ENCODE measurements at places on chromosomes 7 and 10. TPM values are rescaled to one million over a fixed set of nuclear protein-coding genes. Genes with fewer than 3 reads are reported as not detected.
A peak's percentile ranks its signal among the peaks of the same experiment; 100 is the strongest.

DNA sequence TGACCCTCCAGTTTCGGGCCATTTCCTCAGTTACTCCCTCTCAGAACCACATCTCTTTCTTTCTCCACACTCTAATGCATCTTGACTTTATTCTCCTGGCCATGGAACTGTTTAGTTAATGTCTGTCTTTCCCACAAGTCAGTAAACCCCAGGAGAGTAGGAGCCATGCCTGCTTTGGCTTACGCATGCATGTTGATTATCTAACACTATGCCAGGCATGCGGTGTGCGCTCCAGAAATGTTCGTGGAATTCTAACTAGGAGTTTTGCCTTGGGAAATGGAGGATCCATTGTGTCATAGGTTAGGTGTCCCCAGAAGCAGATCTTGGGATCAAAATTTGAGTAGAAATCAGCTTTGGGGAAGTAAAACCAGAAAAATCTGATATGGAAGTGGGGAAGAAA, 308.9 kb downstream of the GRID1 start:
- no peak for DNase-seq

DNA sequence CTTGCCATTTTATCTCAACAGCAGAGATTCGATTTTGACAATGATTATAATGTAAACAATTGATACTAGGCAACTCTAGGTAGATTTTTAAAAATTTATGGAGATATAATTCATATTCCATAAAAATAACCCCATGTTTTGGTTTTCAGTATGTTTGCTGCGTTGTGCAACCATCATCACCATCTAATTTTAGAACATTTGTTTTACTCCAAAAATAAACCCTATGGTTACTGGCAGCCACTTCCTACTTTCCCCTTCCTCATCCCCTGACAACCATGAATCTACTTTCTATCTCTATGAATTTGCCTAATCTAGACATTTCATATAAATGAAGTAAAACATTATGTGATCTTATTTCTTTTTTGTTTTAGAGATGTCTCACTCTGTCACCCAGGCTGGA, 401.9 kb downstream of the THSD7A start:
- no peak for DNase-seq

- DNase-seq, result no peak
Measured at GRCh38 chr10:33533612-33534011, 199.1 kb upstream of the NRP1 start.

DNA sequence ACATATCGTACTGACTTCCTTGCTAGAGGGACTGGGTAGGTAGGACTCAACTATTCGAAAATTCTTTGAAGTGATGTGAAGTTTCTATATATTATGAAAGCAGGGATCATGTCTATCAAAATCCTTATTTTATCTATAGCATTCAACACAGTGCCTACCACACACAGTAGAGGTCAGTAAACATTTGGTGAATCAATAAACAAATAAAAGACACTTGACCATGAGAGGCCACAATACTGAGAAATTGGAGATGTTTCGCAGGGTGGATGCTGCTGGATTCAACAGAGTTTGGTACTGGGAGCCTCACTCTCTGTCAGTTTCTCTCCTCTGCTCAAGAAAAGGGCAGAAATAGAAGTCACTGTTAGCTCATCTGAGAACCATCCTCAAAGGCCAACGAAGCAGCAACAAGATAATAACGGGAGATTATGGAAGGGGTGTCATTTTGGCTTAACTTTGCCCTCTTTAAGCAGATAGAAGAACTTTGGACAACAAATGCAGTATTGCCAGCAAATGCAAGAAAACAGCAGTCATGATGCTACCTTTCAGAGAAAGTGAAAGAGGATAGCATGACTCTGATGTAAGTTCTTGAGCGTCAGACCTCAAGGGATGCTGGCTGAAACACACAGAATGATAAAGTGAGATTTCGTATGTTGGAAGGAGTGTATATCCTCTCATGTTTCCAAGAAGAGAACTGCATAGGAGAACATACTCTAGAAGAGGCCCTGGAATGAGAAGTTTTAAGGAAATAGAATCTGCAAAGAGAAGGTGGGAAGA, 107.6 kb downstream of the SEMA3E start:
- no peak for DNase-seq

DNA sequence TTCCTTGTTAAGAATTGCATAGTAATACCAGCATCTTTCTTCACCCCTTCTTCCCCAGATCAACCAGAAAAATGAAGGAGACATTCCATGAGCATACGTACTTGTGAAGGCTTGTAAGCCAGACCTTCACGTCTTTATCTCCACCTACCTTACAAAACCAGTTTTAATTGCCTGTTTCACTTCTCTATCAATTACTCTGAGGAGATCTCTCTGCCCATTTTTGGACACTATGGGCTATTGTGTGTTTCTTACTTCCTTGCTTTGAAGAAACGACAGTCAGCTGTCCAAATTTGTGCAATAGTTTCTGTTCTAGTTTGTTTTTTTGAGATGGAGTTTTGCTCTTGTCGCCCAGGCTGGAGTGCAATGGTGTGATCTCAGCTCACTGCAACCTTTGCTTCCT, 349.7 kb upstream of the MBL2 start:
- DNase-seq, result no peak

DNA sequence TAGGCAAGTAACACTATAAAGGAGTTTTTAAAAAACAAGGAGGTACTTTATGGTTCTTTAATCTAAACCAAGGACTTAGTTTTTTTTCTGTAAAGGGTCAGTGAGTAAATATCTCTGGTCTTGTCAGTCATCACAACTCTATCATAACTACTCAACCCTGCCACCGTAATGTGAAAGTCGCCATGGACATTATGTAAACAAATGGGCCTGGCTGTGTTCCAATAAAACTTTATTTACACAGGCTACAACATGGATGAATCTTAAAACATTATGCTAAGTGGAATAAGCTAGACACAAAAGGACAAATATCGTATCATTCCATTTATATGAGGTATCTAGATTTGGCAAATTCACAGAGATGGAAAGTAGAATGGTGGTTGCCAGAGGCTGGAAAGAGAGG, 60.8 kb upstream of the SP4 start:
- peak; percentile 56 for DNase-seq

GRCh38 chr7:130926001-130926691, 192.1 kb upstream of the KLF14 start:
- no peak for DNase-seq

DNA sequence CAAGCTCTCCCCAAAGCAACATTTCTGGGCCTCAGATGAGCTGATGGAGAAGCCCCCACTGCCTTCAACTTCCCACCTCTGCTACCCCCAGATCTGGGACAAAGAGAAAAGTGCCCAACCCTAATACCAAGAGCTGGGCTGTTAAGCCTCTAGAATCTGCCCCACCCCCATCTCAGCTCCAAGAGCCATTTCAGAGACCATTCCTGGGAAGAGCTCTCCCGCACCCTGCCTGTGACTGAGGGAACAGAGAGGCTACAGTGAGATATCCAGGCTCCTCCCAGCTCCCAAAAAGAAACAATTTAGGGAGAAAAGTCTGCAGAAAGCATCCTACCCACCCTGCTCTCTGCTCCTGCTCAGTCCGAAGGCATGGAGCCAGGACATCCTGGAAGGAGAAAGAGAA, 2.5 kb upstream of the KCNH2 start:
- DNase-seq, result no peak

GRCh38 chr10:120960725-120961124, 109.6 kb downstream of the WDR11 start:
- DNase-seq, result no peak

DNA sequence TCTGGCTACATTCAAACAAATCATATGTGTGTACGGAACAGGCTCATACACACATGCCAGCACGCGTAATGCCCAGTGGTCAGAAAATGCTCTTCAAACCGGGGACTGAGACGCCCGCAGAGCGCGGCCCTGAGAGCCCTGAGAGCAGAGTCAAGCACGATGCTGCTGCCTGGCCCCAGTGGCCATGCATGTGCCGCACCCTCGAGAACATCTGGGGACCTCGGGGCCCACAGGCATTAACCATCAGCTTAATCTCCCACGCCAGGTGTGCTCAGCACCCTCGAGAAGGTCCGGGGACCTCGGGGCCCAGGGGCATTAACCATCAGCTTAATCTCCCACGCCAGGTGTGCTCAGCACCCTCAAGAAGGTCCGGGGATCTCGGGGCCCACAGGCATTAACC, 163.1 kb downstream of the PTPRN2 start:
- no peak for DNase-seq

DNA sequence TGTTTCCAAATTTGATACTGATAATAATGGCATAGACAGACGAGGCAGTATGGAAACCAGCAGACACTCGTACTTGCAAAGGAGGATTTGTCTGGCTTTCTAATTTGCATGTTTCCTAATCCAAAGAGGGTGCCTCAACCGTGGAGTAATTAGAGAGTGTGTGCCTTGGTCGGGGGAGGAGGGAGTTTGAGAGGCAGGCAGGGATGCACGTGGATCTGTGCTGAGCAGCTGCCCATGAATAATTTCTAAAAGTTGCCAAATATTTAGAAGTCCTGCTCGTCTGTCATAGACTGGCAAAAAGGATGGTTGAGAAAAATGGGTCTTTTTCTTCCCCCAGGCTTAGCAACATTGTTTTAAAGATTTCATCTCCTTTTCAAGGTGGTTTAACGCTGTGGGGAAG, 69.4 kb downstream of the PTPRE start:
- DNase-seq, result no peak

DNA sequence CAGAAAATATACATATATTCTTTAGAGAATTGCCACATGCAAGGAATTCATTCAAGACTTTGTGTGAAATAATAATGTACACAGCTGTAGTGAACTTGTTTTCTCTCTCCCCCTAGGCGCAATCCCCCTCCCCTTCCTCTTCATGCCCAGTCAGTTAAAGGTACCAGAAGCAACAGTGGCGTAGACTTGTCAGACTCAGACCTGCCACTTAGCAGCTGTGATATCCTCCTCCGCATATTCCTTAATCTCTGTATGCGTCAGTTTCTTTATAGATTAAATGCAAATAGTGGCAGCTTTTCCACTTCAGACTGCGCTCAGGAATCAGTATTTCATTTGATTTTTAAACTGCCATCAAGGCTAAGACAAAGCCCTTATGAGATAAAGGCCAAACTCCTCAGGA, 364.0 kb downstream of the GFRA1 start:
- no peak for DNase-seq

- no peak for DNase-seq
Measured at GRCh38 chr10:2048337-2048973, 311.1 kb upstream of the ADARB2 start.

DNA sequence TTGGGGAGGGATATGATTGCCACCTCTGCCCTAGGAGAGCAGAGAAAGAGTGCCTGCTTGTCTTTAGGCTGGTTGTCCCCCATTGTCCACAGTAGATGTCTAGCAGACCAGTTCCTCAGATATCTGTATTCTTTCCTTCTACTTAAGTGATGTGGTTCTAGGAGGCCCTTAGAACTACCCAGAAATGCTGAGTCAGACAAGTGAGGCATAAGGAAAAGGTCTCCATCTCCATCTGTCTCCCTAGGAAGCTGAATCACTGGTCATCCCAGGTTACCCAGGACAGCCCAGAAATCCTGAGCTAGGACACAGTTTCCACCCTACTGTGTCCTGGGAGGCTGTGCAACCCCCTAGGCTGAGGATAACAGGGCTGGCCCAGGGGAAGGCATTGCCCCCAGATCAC, 93.4 kb upstream of the INHBA start:
- DNase-seq, result no peak

- peak; percentile 81 for DNase-seq
Measured at GRCh38 chr10:125160856-125161706, 718 bp upstream of the CTBP2 start.

DNA sequence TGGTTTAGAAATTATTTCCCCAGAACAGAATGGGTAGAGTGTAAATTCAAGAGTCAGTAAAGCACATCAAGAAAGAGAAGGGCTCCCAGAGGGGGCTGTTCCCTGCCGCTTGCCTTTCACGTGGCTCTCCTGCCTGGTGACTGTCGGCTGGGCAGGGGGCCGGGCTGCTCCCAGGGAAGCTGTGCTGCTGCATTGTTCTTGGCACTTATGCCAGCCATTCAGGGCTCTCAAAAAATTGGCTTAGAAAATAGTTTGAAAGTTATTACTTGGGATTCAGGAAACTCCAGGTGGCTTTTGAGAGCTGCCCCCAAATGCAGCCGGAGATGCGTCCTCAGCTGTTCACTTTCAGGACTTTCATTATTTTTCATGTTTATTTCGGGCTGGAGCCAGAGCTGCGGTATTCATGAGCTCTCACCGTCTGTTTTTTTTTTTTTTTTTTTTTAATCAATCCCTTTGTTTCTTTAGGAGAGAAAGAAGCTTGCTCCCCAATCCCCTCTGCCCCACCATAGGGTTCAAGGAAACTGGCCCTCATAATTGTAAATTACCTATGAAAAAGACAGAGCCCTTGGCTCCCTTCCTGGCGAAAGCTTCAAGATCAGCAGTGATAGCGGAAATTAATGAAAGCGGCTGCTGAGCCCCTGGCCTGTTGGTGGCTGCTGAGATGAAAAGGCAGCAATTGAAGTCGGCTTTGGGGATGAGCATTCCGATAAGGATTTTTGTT, 94.1 kb downstream of the SORCS3 start:
- no peak for DNase-seq

GRCh38 chr10:22486431-22486830, 141.1 kb downstream of the SPAG6 start:
- no peak for DNase-seq

GRCh38 chr7:55245271-55245723, 119.8 kb upstream of the LANCL2 start:
- no peak for DNase-seq

GRCh38 chr7:17915796-17916195, 24.5 kb downstream of the SNX13 start:
- DNase-seq, result no peak

DNA sequence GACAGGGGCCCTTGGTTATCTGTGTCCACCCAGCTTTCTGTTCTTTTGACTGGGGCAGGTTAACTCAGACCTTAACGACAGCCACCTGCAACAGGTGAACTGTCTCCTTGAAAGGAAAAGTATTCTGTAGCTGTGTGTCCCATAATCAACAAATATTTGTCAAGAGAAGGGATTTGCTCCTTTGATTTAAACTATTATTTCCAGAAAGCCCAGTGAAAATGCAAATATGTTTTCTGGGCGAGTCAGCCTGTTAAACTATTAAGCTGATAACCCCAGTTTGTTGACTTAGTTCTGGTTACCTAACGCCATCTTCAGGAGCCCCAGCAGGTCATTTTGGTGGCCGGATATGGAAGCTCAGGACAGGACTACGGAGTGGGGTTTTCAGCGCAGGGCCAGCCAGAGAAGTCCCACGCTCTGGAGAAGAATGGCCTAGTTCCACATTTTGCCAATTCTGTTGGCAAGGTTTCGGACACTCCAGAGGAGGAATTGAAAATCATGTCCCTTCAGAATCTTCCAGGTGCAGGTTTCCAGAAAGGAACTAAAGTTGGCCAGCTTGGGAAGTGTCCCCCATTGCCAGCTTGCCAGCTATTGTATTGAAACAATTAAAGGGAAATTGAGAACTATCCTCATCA, 54.5 kb downstream of the ADRA2A start:
- no peak for DNase-seq

MRLN gene
- total RNA-seq, result not detected

KCP gene
- not detected for total RNA-seq

CRHR2 gene
- total RNA-seq, result not detected

CLRN3 gene
- not detected for total RNA-seq

EGFR gene
- total RNA-seq, result 4.1 TPM

SLC29A3 gene
- 5.0 TPM for total RNA-seq

GPC2 gene
- 17.5 TPM for total RNA-seq

PIK3CG gene
- 4.9 TPM for total RNA-seq

HABP2 gene
- not detected for total RNA-seq

TMEM139 gene
- total RNA-seq, result not detected
